CD4-positive, alpha-beta T cell treated with Interferon alpha-2 for 1 hour (primary cell): ENCODE measurements at places on chromosomes 6 and 20.

GRCh38 chr20:4918473-4918872 lies 82.8 kb downstream of the SLC23A2 start:
- no peak for DNase-seq

GRCh38 chr6:142300758-142301650 lies 803 bp upstream of the ADGRG6 start:
- no peak for DNase-seq

GRCh38 chr6:101847690-101848089 lies 454.2 kb downstream of the GRIK2 start:
- no peak for DNase-seq

DNA sequence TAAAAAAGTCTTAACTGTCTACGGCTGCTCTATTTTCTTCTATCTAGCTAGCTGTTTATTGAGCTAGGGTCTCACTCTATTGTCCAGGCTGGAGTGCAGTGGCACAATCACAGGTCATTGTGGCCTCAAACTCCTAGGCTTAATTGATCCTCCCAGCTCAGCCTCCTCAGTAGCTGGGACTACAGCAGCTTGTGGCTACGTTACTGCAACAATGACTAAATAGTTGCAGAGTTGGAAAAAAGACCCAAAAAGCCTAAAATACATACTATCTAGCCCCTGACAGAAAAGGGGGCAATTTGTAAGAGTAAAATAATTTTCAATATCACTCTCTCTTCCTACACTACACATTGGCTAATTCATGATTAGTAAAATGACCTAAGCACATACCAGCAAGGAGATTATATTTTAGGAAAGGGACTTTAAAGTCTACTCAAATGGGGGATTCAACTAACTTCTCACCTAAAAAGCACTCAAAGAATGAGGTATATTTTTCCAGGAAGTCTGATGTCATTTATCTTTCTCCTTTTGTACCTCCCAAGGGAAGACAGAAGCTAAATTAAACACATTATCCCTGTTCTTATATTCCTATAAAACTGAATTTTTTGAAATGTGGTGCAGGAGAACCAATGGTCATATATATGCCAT lies 82.8 kb downstream of the ZMYND8 start:
- DNase-seq, result no peak

- no peak for DNase-seq
Measured at GRCh38 chr20:49123982-49124381, 64.2 kb downstream of the STAU1 start.

GRCh38 chr6:72464246-72464645 lies 157.6 kb upstream of the KCNQ5 start:
- no peak for DNase-seq

- no peak for DNase-seq
Measured at GRCh38 chr20:62439218-62439617, 11.9 kb upstream of the RBBP8NL start.

- no peak for DNase-seq
Measured at GRCh38 chr6:1131285-1132079, 180.4 kb upstream of the FOXQ1 start.

DNA sequence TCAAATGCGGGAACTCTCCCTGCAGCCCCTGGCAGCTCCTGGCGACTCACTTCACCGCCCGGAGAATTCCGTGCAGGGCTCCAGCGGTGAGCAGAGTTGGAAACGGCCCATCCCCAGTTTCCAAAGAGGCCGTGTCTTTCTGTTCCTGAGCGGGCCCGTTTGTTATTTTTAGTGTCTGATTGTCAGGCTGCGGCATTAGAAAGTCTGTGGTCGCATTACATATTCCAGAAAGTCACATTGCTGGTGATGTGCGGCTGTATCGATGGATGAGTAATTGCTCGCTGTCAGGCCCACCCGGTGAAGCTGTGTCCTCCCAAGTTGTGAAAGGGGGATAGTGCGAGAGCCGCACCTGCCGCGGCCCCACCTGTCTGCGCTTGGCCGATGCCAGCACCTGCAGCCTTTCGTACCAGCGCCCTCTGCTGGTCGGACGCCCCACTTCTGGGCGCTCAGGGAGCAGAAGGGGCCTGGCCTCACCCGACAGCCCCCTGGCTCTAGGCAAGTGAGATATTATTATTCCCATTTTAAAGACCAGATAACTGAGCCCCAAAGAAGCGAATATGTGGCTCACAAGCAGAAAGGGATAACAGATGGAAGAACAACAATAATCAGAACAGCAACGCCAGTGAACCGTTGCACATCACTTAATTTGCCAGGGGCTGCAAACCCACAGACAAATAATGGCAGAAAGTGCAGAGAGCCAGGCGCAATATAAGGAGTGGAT lies 244.9 kb downstream of the TSHZ2 start:
- DNase-seq, result peak; percentile 77

GRCh38 chr6:25359891-25360290 lies 80.7 kb downstream of the CARMIL1 start:
- no peak for DNase-seq

GRCh38 chr6:71333050-71333449 lies 44.4 kb downstream of the OGFRL1 start:
- DNase-seq, result no peak

DNA sequence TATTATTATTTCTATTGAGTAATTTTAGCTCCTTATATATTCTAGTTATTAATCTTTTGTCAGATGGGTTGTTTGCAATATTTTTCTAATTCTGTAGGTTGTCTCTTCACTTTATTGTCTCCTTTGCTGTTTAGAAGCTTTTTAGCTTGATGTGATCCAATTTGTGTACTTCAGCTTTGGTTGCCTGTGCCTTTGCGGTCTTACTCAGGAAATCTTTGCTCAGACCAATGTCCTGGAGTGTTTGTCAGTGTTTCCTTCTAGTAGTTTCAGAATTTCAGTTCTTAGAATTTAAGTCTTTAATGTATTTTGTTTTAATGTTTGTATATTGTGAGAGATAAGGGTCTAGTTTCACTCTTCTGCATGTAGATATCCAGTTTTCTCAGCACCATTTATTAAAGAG lies 916.0 kb upstream of the EYS start:
- DNase-seq, result no peak

- no peak for DNase-seq
Measured at GRCh38 chr20:10242166-10242565, 23.5 kb downstream of the SNAP25 start.

- no peak for DNase-seq
Measured at GRCh38 chr6:160128879-160129516, 7.4 kb downstream of the SLC22A1 start.
